ENCODE measurements at places on chromosomes 6 and 20.

GRCh38 chr20:35329435-35330139, 37.4 kb upstream of the FAM83C start:
- no peak for DNase-seq

- DNase-seq: no peak
Observed at GRCh38 chr6:44030812-44031454, 96.3 kb downstream of the MRPL14 start.

DNA sequence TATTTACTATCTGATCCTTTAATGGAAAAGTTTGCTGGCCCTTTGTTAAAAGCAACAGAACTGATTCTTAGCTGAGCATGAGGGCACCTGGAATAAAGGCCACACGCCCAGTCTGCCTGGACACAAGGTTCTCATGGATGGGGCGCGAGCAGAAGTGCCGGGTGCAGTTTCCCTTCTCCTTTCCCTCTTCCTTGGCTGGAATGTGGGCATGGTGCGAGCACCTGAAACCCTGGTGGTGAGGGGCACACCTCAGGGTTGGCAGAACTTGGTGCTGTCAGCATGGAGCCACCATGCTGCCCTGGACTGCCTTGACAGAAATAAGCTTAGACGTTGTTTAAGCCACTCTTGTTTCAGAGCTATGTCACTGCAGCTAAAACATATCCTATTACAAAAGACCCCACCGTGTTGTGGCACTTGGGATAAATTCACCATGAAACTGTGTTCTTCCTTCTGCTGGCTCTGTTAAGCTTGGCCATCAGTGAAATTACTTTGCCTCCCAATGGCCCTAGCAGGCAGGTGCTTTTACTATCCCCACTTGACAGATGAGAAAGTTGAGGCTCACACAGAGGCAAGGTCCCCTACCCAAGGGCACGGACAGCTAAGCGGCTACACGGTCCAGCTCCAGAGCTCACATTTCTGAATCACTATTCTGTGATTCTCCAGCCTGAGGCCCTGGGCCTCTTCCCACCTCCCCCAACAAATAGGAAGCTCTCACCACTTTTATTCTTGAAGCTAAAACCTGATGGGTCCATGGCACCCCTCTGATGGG, 115.9 kb downstream of the PREX1 start:
- no peak for DNase-seq

GRCh38 chr20:36830791-36831691, 44.9 kb upstream of the TLDC2 start:
- DNase-seq: no peak

- no peak for DNase-seq
Observed at GRCh38 chr20:9298906-9299305, 215.5 kb upstream of the LAMP5 start.

GRCh38 chr20:55160996-55161395, 685.6 kb downstream of the DOK5 start:
- DNase-seq: no peak

GRCh38 chr6:77180326-77180725, 283.0 kb downstream of the HTR1B start:
- DNase-seq: no peak

GRCh38 chr6:141388666-141389065, 744.1 kb upstream of the GJE1 start:
- no peak for DNase-seq

GRCh38 chr6:109238396-109238795, 143.1 kb downstream of the CEP57L1 start:
- no peak for DNase-seq

DNA sequence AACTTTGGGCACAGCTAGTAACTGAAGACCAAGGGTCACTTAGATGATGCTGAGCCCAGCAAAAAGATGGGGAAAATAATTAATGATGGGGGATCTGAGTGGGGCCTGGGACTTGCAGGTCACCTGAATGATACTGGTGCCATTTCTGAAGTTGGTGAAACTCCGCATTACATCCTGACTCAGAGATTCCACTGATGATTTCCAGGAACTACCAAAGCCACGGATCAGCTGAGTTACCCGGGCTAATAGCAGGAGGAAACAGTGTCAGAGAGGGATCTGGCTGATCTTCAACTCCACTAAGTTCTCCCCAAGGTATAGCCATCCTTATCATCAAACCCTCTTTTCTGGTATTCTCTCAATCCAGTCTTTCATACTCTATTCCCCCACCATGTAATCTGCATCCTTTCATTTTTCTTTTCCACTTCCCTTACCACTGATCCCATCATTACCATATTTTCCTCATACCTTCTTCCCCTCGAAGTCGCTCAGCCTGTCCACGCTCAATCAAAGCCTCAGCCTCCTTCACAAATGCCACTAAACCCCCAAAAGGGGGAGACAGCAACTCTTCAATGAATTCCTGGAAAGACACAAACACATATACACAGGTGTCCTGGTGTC, 20.2 kb downstream of the VPS52 start:
- DNase-seq: no peak

DNA sequence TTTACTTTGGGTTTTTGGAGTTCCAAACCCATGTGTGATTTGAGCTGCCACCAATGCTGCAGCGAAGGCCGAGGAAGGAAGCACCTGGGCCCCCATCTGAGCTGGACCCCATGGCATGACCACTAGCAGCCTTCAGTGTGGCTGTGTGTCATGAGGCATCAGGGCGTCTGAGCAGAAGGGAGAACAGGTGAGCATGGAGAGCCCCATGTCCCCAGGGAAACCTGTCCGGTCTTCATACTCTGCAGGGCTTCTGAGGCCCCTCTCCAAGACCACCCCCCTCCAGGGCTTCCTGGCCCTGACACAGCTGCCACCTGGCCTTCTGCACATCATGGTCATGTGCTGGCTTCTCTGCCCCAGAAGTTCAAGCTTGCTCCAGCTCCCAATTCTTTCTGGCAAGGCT, 169.1 kb upstream of the CST7 start:
- DNase-seq: no peak

DNA sequence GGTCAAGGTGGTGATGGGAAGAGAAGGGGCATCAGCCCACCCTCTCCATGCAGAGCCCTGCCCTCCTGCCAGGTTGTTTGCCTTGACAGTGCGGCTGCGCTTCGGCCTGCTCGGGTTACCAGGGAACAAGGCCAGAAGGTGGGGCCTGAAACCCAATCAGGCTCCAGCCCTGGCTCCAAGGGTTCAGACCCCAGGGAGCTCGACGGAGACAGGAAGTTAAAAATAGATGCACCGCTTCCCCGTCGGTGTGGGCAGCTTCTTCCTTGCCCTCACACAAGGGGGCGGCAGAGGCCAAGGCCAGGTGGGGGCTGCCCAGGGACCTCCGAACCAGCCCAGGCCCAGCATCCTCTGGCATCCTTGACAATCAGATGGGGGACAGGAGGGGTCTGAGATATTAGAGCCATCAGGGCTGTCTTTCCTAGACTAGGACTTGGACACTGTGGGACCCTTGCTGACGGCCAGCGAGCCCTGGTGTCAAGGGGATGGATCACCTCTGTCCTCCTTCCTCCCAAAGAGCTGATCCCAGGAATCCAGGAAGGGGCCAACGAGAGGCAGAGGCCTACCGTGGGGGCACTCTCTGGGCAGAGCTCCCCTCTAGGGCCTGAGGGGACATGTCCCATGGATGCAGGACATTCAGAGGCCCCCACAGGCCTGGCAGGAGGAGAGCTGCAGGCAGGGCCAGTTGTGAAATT, 65.2 kb downstream of the RIPOR3 start:
- DNase-seq: no peak

GRCh38 chr6:26394289-26394688, 7.8 kb upstream of the BTN3A1 start:
- no peak for DNase-seq

DNA sequence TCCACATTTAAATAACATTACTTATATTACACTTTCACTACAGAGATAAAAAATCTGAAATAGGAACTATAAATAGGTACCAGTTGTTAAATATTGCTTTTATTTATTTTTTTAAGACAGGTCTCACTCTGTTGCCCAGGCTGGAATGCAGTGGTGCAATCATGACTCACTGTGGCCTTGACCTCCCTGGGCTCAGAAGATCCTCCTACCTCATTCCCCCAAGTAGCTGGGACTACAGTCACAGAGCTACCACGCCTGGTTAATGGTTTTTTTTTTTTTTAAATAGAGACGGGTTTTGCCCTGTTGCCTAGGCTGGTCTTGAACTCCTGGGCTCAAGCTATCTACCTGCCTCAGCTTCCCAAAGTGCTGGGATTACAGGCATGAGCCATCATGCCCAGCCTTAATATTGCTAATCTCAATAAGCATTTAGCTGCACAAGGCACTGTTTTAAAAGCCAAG, 17.3 kb downstream of the EEF1E1 start:
- no peak for DNase-seq

GRCh38 chr6:165511807-165512206, 151.2 kb downstream of the PDE10A start:
- no peak for DNase-seq

- DNase-seq: no peak
Observed at GRCh38 chr6:69138893-69139494, 503.9 kb downstream of the ADGRB3 start.

DNA sequence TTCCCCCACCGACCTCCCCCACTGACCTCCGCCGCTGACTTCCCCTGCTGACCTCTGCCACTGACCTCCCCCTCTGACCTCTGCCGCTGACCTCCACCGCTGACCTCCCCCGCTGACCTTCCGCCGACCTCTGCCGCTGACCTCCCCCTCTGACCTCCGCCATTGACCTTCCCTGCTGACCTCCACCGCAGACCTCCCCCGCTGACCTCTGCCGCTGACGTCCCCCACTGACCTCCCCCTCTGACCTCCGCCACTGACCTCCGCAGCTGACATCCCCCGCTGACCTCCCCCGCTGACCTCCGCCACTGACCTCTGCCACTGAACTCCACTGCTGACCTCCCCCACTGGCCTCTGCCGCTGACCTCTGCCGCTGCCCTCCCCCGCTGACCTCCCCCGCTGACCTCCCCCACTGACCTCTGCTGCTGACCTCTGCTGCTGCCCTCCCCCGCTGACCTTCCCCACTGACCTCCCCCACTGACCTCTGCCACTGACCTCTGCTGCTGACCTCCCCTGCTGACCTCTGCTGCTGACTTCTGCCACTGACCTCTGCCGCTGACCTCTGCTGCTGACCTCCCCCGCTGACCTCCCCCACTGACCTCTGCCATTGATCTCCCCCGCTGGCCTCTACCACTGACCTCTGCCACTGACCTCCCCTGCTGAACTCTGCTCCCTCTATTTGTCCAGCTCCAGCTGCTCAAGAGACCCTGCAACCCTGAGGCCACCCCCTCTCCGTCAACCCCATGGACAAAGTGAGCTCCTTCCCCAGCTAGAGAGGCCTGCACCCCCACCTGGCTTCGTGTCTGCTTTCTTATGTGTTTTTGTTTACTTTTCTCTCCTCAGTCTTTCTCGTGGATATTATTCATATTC, 91.4 kb upstream of the AFDN start:
- DNase-seq: no peak

DNA sequence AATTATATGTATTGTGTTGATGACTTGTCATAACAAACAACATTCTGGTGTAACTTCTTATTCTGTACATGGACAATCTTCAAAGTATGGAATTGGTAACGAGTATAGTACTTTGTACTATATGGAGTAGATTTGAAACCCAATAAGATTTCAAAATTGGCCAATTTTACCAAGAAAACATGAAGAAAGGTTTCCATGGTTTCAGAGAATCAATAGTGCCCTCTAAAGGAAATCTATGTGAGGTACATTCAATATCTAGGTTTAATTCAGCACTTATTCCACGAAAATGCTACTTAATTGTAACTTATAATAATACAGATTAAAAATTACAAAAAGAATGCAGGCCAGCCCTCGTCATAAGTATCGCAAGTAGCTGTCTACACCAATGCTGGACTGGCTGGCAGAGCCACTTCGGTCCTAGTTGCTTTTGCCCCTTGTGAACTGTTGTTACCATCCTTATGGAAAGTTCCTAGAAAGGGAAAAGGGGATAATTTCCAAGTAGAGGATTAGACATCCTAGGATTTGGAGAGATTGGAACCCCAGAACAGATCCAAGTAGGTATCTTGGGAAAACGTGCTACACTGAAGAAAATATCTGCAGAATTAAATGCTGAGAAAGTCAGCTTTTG, 70.9 kb downstream of the LCA5 start:
- no peak for DNase-seq

DNA sequence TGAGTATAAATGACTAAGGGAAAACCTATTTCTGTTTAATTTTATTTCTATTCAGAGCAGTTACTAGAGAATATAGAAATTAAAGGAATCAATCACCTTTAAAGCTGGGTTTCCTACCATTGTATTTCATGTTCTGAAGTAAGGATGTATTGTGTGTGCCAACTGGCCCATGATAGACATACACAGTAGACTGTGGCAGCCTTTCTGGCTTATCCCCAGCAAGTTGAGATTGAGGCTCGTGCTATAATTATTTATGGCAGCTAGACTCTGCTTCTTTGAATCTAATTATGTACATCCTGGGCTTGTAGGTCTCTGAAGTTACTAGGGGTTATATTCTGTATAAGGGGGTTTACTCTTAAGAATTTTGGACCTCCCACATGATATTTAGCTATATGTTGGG, 44.4 kb downstream of the ZNF292 start:
- DNase-seq: no peak

- no peak for DNase-seq
Observed at GRCh38 chr6:144415835-144416237, 130.7 kb downstream of the UTRN start.

DNA sequence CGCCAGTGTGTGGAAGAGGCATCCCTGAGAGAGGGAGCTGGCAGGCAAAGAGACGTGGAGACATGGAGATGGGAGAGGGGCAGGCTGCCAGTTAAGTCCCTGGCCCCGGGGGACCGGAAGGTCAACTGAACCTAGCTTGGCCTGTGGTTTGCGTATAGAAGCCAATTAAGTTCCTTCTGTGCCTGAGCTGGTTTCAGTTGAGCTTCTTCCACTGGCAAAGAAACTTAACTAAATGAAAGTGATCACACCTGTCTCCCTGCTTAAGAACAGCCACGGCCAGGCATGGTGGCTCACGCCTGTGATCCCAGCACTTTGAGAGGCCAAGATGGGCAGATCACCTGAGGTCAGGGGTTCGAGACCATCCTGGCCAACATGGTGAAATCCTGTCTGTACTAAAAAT, 26.7 kb upstream of the NNAT start:
- no peak for DNase-seq

- no peak for DNase-seq
Observed at GRCh38 chr6:86456821-86457220, 480.5 kb upstream of the HTR1E start.

- no peak for DNase-seq
Observed at GRCh38 chr6:50264995-50265571, 215.4 kb upstream of the DEFB112 start.

DNA sequence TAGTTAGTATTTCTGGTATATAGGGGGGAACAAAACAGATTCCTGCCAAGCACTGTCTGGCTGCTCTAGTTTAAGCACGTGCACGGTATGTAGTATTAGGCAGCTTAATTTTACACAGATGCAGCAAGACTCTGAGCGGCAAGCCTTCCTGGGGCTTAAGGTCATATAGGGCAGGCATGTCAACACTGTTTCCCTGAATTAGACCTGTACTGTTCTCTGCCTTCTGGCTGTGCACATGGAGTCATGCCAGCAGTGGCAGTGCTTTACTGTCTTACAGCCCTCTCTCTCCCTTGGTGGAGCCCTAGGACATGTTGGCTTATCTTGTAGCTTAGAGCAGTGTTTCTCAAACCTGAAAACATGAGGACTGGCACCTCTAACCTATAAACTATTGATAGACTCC, 56.6 kb downstream of the PHF20 start:
- DNase-seq: no peak

- DNase-seq: no peak
Observed at GRCh38 chr20:36264426-36265246, 28.4 kb downstream of the AAR2 start.
